ENCODE measurements at places on chromosomes 13 and 19.
A peak's percentile ranks its signal among the peaks of the same experiment; 100 is the strongest.

GRCh38 chr19:39252458-39252857, 3.8 kb upstream of the IFNL4 start:
- no peak for DNase-seq

DNA sequence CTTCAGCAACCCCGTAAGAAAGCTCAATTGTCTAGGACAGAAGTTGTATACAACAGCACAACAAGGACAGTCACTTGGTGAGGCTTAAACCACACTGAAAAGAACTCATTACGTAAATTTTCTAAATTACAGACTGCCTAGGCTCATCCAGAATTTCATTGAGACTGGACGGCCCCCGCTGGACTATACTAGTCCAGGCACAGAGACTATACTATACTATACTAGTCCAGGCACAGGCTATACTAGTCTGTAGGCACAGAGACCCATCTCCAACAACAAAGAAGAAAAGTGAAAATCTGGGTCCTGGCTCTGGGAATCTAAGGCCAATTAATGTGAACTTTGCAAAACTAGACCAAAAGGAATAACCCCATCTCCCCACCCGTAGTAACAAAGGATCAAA, 700 bp downstream of the ZNF816 start:
- no peak for DNase-seq

GRCh38 chr13:45267215-45267614, 66.4 kb upstream of the KCTD4 start:
- DNase-seq = no peak

- DNase-seq = peak; percentile 58
Measured at GRCh38 chr19:3270902-3271301, 46.4 kb downstream of the CELF5 start.

- DNase-seq = no peak
Measured at GRCh38 chr13:49124693-49125304, 95.3 kb upstream of the MLNR start.

- no peak for DNase-seq
Measured at GRCh38 chr13:100244431-100244830, 155.5 kb downstream of the PCCA start.

- no peak for DNase-seq
Measured at GRCh38 chr19:6225232-6225865, 54.4 kb downstream of the MLLT1 start.

- DNase-seq = no peak
Measured at GRCh38 chr19:10184636-10185035, 10.1 kb downstream of the DNMT1 start.

DNA sequence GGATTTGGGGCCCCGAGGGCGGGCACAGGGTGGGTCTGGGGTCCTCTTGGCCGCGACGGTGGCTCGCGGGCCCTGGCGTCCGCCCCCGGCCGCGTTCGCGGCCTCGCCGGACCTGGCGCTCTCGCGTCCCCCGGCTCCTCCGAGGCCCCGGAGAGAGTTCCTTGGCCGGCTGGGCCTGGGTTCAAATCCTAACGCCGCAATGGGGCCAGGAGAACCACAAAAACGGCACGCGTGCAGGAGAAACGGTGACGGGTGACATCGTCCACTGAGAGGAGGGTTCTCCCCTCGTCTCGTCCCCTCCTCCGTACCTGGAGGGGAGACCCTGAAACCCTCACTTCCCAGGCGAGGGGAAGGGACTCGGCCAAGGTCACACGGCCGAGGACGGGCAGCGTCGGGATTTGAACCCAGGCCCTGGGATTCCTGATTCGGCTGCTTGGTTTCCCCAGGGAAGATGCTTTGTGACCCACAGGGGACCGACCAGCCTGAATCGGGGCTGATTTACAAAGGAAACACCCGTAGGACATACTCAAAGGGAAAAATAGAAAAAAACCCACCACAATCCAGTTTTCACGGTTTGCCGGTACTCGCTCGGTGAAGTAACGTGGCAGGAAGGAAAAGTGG, 624 bp downstream of the SAFB start:
- DNase-seq = no peak

GRCh38 chr13:19836472-19836871, 27.0 kb downstream of the ZMYM5 start:
- DNase-seq = no peak

DNA sequence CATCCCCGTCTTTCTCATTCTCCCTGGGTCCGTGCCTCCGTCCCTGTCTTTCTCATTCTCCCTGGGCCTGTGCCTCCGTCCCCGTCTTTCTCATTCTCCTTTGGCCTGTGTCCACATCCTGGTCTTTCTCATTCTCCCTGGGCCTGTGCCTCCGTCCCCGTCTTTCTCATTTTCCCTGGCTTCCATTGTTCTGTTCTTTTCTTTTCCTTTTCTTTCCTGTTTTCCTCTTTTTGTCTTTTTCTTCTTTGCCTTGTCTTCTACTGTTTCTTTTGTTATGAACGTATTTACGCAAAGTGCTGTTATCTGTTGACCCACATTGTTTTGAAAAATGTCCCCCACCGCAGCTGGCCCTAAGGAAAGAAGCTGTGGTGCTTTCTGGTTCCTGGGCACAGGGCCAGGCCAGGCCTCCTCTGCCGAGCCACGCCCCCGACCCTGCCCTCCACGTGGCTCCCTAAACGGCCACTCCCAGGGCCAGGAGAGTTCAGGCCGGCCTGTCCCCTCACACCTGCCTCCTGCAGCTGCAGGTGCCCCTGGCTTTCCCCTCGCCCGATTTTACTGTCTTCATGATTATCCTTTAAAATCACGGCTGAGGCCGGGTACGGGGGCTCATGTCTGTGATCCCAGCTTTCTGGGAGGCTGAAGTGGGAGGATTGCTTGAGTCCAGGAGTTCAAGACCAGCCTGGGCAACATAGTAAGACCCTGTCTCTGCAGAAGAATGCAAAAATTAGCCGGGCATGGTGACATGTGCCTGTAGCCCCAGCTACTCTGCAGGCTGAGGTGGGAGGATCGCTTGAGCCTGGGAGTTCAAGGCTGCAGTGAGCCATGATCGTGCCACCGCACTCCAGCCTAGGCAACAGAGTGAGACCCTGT, 14.0 kb upstream of the TMPRSS9 start:
- no peak for DNase-seq

DNA sequence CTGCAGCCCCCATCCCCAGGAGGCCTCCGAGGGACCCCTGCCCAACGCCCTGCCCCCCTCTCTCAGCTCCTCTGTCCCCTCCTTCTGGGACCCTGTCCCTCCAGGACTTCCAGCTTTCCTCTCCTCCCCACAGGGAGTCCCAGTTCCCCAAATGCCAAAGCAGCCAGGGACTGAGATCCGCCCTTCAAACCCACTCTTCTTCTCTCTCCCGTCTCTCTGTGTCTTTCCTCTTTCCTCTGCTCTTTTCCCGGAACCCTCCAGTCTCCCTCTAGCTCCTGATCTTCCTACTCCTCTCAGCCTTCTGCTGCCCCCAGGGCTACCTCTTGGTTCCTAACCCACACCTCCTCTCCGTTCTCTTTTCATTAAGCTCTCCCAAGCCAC, 377 bp downstream of the CA11 start:
- DNase-seq = no peak

- DNase-seq = no peak
Measured at GRCh38 chr19:45234089-45234869, 10.9 kb downstream of the EXOC3L2 start.

- no peak for DNase-seq
Measured at GRCh38 chr19:5207806-5208205, 132.8 kb downstream of the PTPRS start.

GRCh38 chr19:51006406-51006805, 5.0 kb upstream of the KLK8 start:
- no peak for DNase-seq

DNA sequence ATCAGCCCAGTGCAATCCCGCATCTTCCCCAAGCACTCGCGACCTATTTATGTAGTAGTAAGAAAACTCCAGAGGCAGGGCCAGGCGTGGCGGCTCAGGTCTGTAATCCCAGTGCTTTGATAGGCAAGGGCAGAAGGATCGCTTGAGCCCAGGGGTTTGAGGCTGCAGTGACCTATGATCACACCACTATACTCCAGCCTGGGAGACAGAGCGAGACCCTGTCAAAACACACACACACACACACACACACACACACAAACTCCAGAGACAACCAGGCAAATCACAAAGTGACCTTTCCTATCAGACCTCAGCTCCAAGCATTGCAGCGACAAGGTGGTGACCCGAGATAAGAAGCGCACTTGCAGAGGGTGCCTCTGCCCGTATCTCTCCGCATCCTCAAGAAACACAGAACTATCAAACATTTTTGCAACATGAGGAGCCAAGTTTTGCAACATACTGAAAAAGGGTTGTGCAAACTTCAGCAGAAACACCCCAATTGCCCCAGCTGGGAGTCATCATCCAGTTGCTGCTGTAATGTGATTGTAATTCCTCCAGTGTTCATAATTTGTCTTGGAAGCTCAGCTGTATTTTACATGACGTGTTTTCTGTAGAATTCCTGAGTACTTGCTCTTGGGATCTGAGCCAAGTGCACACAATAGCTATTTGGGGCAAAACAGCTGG, 8.7 kb upstream of the KLF2 start:
- no peak for DNase-seq

GRCh38 chr13:27014406-27015359, 156.9 kb downstream of the USP12 start:
- no peak for DNase-seq

DNA sequence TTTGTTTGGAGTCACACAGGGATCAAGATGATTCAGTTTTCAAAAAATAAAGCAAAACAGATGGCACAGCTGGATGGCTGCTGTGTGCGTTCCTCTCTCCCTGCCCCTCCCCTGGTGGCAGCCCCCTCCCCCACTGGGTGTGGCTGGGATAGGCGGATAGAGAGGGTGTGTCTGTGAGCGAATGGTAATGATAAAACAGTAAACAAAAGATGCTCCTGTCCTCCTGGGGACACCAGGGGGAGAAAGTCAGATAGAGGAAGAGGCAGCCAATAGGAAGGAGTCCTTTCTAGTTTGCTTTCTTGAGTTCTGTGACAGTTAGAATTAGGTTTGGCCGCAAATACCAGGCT, 6.5 kb downstream of the TMEM255B start:
- DNase-seq = no peak

DNA sequence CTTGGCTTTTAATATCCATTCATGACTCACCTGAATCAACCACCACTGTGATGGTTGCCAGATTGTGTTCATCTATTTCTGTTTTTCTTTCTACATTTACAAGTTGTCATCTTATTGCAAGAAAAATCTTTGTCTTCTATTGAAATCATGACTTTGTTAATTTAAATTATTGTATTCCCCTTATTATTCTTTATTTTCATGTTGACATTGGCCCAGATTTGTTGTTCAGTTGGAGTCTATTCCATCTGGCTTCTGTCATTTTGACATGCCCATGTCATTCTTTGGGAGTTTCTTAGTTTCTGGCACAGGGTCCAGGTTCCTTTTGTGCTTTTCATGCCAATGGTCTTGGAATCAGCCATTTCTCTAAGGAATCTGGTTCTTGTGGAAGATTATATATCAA, 19.9 kb upstream of the DACH1 start:
- no peak for DNase-seq

GRCh38 chr19:40272261-40272660, 12.9 kb downstream of the AKT2 start:
- DNase-seq = no peak

- no peak for DNase-seq
Measured at GRCh38 chr13:21338156-21338555, 120.9 kb downstream of the ZDHHC20 start.

DNA sequence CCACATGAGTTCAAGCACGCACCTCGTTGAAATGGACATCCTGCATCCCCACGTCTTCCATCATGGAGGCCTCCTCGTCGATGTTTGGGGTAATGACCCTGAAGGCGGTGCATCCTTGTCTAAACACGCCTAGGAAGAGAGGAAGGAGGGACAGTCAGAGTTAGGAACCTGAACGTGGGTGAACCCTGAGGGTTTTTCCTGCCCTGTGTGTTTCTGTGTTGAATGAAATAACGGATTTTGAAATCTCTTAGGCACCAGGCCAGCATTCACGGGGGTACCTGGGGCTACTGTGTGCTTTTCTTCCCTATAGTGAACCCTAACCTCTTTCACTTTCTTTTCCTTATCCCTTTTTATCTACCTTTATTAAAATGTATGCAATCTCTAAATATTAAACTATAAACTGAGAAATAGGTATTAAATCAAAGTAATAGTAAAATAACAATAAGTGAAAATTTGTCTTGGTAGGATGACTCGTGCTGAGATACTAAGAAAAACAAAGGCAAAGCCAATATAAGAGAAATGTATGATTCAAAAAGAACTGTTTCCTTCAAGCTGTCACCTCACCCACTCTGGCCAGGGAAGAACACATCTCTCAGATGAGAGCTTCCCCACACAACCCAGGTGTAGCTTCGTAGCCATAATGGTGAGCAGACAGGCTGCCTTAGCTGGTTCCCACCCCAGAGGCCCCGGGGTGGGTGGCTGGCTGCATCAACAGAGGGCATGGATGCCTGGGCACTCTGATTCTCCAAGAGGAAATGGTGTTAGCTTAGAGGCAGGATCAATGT, 72.1 kb upstream of the SLC15A1 start:
- DNase-seq = no peak

- DNase-seq = peak; percentile 32
Measured at GRCh38 chr19:45508417-45508860, 1.2 kb downstream of the VASP start.

- no peak for DNase-seq
Measured at GRCh38 chr13:32840989-32841713, 175.1 kb upstream of the KL start.

DNA sequence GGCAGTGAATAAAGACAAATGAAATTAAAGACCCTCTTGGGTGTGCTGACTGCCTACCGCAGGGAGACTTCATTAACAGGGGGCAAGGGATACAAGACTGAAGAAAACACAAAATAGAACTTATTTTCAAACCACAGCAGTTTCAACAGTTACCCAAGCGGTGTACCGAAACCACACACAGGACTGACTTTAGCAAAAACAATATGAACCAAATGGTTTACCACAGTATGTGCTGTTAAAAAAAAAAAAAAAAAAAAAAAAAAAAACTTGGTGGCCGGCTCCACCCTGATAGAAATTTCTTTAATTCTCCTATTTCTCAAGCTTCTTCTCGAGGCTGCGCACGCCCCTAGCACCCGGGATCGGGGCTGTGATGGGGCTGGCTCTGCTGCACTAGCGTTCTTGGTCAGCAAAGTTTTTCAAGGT, 42.6 kb downstream of the KLF2 start:
- DNase-seq = peak; percentile 53

- no peak for DNase-seq
Measured at GRCh38 chr13:30396434-30397075, 25.7 kb upstream of the UBE2L5 start.

- peak; percentile 21 for DNase-seq
Measured at GRCh38 chr19:52170304-52170703, 1.1 kb downstream of the ZNF836 start.

DNA sequence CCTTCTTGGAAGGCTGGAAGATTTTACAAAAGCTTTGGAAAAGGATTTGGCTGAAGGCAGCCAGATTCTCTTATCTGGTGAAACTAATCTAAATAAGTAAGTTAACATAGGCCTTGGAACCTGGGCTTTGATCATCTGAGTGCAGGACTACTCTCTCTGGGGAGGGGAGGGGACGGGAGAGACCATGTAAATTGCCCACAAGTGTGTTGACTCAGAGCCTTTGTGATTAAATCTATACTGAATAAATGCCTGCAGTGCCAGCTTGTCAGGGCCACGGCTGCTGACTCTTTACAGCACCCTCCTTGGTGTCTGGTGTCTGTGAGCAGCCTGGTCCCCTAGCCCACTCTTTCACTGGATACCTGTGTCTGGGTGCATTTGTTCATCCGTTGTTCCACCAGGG, 251.4 kb downstream of the ITGBL1 start:
- peak; percentile 56 for DNase-seq

- peak; percentile 62 for DNase-seq
Measured at GRCh38 chr19:34145741-34146202, 26.5 kb upstream of the LSM14A start.
